ENCODE measurements at places on chromosomes 2 and 18.

DNA sequence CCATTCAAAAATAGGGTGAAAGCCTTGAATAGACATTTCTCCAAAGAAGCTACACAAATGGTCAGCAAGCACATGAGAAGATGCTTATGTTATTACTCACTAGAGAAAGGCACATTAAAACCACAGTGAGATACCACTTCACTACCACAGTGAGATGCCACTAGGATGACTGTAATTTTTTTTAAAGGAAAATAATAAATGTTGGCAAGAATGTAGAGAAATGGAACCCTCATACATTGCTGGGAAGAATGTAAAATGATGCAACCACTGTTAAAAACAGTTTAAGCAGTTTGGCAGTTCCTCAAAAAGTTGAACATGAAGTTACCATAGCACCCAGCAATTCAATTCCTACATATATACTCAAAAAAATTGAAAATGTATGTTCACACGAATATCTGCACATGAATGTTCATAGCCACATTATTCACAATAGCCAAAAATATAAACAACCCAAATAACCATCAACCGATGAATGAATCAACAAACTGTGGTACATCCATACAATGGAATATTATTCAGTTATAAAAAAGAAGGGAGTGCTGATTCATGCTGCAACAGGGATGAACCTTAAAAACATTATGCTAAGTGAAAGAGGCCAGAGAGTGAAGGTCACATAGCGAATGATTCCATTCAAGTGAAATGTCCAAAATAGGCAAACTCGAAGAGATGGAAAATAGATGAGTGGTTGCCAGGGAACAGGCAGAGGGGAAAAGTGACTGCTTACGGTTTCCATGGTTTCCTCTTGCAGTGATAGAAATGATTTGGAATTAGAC is 156.2 kb upstream of the NDUFV2 start:
- no peak for DNase-seq

GRCh38 chr2:209260281-209260680 is 163.6 kb upstream of the MAP2 start:
- DNase-seq, result no peak

- no peak for DNase-seq
These were observed 267.5 kb downstream of the TGIF1 start for GRCh38 chr18:3717376-3718025.

DNA sequence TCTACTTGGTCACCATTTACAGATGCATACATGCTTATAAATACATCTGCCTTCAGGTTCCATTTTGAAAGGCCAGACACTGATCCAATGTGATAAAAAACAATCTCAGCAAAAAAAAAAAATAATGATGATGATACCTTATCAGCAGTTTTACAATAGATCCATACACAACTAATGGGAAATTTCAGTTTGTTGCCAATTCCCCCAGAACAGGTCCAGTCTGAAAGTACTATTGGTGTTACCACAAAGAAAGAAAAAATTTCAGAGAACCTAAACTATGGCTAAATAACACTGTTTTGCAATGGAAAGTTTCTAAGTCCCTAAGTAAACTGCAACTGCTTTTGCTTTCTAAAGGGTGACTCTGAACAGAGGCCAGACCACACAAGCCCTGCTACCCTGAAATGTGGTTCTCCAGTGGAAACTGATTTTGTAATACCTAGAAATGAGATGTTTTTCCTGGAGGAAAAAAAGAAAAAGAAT is 54.1 kb downstream of the LPIN2 start:
- DNase-seq, result no peak

- DNase-seq, result no peak
These were observed 438.6 kb downstream of the DLGAP1 start for GRCh38 chr18:4016391-4017049.

GRCh38 chr18:59848002-59848401 is 51.8 kb upstream of the PMAIP1 start:
- no peak for DNase-seq

DNA sequence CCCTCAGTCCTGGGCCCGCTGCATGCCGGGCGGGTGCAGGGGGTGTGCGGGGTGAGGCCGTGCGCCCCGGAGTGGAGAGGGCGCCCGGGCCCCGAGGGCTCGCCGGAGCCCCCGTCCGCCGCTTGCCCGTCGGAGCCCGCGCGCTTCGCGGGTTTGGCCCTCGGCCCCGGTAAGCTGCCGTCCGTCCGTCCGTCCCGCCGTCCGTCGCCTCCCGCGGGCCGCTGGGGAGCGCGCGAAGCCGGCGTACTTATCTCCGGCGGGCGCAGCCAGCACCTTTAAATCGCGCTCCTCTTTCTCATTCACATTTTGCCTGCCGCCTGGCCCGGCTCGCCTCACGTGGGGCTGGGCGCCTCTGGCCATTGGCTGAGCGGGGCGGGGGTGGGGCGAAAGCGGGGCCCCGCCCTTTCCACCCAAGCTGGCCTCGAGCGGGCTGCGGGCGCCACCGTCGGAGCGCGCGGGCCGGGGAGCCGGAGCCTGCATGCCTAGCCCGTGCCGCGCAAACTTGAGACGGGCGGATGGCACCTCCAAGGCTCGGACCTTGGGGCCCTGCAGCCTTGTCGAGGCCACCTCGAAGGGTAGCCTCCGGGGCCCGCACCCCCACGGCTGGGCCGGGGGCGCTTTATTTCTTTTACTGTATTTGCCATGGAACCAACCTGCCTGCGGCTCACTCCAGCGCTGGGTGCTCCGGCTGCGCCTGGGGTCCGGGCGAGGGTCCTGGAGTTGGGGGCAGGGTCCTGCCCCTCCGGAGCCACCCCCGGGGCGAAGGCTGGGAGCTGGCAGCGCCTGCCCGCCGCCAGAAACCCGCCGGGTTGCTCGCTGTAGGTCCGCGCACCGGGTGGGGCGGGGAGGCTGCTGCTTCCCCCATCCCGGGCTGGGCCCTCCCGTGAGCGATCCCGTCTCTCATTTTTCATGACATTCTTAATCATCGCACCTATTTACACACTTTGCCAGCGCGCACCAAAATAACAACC is at the start of gene GBX2:
Gene GBX2, minus strand, starts transcription at position 277 of the 971 bp plus-strand sequence. CDS start 415 bp downstream, outside the sequence.
- DNase-seq, result no peak

DNA sequence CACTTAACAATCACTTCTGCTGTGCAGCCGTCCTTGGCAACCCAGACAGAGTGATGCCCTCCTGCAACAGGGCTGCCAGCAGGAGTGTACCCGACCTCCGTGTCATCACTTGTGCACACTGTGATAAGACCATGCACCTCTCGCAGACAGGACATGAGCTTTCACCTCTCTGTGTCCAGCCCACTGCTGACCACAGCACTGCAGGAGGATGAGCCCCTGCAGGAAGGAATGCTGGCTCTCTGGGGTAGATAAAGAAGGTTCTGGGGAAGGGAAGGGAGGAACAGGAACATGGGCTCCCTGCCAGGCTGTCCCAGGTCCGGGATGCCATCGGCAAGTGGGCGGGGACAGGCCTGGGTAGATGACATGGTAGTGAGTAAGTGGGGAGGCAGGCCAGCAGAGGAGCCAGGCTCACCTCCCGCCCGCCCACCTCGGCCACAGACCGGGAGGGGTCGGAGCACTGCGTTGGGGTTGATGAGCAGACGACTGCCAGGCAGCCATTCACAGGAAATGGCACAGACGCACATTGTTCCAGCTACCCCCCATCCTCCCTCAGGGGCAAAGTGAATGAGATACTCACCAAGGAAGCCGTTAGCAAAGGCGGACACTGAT is 18.6 kb upstream of the COL6A3 start:
- no peak for DNase-seq

DNA sequence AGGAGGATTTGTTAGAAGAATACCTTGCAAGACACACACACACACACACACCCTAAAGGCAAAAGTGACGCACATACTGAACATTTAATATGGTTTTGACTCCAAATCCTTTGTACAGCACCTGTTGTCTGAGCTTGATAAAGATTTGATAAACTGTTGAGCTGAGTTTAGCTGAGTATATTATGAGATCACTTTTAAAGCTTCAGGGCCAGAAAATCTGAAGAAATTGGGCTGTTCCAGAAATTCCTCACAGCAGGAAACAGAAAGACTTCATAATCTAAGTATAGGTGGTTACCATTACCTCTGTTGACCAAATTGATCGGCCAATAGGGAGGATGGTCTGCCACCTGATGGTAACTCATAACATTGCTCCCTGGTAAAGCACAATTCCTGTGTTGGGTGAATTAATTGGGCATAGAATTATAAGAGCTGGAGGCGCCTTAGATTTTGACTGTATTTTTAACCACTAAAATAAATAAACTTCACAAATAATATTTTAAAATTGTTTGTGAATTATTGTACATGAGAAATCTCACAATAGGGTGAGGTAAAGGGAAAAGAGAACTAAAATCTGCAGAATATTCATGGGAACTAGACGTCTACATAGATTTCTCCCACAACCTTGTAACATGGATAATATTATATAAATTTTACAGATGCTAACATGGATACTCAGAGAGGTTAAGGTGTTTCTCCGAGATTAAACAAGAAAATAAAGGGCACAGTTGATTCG is 21.8 kb upstream of the RPIA start:
- DNase-seq, result no peak

GRCh38 chr2:180655842-180656454 is 324.5 kb upstream of the UBE2E3 start:
- no peak for DNase-seq

- no peak for DNase-seq
These were observed 688 bp upstream of the WDR33 start for GRCh38 chr2:127811397-127812321.
